ENCODE measurements at places on chromosomes 11 and 22.

DNA sequence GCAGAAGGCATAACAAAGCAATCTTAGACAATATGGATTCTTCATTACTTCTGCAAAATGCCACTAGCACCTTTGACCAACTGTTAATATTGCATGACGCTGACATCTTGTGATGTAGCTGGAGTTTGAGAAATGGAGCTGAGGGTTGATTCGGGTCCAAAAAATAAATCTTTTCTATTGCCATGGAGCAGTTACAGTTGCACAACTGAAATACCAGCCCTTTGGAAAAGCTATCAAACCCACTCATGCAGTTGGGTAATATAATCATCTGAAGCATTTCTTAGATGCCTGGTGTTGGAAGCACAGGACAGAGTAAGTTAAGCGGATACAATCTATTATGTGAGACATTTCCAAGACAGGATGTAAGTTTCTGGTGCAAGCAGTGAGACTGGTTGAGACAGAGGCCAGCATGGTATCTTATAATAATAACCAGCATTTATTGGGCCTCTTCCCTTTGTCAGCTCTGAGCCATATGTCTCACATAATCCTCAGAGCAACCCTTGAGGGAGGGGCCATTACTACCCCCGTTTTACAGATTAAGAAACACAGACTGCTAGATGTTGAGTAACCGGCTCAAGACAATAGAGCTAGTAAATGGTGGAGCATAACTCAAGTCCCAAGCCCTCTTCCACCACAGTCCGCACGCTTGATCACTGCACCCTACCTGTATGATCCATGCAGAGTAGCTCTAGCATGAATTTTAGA is 74.9 kb upstream of the CAPRIN1 start:
- DNase-seq: no peak

DNA sequence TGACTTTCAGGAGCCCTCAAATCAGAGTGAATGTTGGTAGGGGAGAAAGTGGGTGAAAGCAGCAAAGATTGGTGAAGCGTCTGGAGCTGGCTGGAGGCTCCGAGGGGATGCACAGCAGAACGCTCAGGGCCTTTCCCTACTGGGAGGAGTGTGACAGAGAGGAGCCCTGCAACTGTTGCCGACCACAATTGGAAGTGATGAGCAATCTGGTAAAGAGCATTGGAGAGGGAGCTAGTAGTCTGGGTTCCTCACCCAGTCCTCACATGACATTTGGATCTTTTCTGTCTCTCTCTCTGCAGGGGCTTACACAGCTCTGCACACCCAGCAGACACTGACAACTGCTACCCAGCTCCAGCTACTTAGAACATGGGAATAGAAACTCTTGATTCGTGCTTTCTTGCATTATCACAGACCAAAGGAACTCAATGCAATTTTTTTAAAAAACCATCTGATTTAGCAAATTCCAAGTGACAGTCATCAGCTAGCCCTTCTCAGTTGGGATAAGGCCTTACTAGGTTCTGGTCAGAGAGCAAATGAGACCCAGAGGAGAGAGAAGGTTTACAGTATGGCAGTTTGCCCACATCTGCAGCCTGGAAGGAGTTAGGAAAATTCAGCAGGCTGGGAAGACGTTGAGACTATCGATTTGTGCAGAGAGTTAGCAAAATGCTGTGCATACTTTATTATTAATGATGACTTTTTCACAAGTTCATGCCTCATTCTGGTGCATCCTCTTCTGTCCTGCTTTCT is 278.0 kb upstream of the PLET1 start:
- DNase-seq: peak; percentile 29

- peak; percentile 91 for DNase-seq
Measured at GRCh38 chr11:111635706-111636045, 33.4 kb downstream of the SIK2 start.

GRCh38 chr11:92861634-92862033 is 107.8 kb upstream of the MTNR1B start:
- peak; percentile 19 for DNase-seq

DNA sequence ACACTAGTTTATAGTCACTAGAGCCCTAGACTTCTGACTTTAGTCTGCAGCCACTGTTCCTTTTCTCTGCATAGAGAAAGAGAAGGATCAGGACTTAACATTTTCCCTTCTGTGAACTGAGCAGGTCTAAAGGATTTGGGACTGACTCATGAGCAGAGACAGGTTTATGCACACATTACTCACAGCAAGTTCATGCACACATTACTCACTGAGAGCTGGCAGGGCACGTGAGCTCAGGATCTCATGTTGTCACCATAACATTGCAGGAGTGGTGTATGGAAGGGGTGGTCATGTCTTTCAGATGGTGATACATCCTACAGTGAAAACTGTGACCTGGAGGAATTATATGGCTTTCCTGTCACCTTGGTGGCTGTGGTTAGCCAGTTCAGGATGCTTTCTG is 56.4 kb downstream of the CEP164 start:
- DNase-seq: no peak

DNA sequence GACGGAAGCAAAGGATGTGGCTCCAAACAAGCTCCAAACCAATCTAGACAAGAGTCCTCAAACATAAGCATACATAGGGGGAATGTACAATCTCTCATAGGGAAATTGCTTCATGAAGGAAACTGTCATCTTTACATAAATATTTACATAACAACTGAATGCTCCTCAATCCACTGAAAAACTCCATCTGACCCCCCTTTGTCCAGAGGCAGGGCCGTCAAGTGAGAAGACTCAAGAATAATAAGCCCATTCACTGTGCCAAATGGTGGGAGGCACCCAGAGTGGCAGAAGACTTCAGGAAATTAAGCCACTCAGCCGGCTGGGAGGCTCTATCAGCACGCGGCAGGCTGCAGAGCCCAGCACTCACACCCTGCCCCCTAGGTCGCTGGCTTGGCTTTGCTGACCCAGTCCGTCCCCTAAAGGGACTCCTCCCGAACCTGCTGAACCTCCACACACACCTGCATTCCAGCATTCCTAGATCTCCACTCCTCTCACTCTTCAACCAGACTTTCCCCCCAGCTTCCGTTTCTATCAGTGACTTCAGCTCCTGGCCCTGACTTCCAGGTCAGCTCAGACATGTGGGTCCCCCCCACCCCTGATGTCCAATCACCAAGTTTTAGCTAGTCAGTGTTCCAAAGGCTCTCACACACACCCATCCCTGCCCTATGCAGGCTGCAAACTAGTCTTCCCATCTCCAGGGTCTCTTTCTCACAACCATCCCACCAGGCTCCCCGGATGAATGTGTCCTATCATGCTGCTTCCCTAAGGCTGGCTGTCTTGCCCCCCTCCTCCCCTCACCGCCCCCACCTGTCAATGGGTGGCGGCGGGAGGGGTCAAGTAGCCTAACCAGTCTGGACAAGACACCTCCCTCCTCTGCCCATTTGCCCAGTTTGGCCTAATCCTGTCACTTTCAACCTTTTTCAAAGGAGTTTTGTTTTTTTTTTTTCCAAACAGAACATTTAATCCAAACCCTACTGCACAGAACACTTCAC is 11.3 kb downstream of the VPS37C start:
- DNase-seq: no peak

- no peak for DNase-seq
Measured at GRCh38 chr11:17477361-17477760, 716 bp upstream of the ABCC8 start.

DNA sequence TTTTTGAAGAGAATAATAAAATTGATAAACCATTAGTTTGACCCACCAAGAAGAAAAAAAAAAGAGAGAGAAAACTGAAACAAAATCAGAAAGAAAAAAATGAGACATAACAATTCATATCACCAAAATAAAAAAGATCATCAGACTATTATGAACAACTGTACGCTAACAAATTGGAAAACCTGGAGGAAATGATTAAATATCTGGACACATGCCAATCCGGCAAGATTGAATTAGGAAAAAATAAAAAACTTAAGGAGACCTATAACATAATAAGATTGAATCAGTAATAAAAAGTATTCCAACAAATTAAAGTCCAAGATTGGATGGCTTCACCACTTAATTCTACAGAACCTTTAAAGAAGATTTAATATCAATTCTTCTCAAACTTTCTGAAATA is 136.7 kb downstream of the CASP12 start:
- DNase-seq: no peak

DNA sequence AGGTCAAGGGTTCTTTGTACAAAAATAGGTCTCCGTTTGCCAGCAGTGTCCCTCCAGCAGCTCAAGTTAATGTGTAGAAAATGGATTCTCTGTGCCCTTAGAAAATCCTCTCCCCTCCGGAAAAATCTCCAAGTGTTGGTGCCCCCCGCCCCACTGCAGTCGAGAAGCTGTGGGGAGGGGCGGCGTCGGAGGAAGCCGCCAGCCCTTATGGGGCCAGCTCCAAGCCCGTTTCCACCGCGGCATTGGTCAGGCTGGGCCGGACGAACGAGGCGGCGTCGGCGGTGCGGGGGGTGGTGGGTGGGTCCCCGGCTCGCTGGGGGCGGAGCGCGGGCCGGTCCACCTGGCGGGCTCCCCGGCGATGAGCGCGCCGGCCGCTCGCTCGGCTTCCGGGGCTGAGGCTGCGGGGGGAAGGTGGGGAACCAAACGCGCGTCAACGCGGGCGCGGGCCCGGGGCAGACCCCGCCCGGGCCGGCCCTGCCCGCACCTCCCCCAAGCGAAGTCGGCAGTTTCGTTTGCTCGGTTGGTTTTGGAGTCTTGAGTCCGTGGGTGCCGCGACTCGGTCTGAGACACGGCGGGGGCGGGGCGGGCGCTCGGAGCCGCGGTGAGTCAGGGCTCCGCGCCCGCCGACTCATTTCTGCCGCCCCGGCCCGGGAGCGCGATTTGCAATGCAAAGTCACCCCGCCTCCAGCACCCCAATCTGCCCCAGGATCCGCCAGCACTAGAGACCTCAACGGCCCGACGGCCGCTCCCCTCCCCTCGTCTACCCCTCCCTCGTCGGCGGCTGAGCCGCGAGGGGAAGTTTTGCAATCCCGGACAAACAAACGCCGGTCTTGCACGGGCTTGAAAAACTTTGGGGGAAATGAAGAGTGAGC is 1.4 kb downstream of the ASCL2 start:
- no peak for DNase-seq

DNA sequence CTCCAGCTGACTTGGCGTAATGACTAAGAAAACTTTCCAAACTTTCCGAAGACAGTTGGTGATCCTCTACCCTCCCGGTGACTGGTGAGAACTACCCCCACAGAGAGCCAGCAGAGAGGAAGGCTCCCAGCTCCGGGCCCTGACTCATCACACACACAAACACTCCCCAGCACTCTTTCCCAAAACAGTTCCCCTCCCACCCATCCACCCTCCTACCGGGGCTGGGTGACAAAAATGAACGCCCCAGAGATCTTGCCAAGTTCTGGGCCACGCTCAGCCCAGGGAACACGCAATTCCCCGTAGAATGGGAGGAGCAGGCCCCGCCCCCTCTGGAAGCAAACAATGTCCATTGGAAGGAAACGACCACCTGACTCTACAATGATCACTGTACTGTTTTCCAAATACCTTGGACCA is 21.3 kb upstream of the JAM3 start:
- DNase-seq: no peak

GRCh38 chr11:71145988-71146824 is 106.2 kb downstream of the SHANK2 start:
- no peak for DNase-seq

DNA sequence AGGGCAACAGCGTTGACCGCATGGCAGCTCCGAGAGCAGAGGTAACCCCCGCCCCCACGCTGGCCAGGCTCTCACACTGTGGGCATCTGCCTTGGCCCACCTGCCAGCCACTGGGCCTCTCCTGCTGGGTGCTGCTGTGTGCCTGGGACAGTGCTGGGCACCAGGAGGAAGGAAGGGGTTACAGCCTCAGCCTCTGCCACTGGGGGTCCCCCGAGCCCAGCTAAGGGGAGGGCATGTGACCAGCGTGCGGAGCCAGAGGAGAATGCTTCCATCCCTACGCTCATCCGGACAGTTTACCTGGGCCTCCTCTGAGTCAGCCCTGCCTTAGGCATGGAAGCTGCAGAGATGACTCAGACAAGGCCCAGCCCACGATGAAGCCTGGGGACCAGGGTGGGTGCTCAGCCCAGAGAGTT is 10.9 kb downstream of the NCF4 start:
- no peak for DNase-seq

- no peak for DNase-seq
Measured at GRCh38 chr22:21998595-21999247, 16.1 kb upstream of the TOP3B start.

DNA sequence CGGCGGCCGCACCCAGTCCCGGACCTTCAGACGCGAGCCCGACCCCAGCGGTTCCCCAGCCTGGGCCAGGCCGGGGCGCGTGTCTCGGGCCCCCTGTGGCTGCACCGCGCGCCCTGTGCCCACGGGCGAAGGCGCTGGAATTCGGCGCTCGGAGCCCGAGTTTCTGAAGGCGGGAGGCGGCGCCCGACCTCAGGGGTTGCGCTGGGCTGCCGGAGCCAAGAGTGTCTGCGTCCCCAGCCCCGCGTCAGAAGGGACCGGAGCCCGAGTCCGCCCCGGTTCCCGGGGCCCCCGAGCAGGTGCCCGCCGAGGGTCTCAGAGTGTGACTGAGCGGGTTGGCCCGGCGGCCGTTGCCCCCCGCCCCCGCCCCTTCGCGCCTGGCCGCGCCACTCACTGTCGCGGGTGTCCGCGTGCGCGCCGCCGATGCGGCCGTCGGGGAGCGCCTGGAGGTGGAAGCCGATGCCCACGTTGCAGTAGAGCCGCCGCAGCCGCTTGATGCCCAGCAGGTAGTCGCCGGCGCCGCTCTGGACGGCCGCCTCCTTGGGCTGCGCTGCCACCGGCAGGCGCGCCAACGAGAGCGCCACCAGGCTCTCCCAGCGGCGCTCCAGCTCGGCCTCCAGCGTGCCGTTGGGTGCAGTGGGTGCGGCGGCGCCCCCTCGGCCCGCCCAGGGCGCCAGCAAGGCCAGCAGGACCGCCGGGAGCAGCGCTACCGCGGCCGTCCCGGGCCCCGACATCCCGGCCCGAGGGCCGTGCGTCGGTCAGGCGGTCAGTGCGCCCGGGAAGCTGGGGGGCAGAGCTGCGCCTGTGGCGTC is 583 bp downstream of the FGF4 start:
- no peak for DNase-seq

GRCh38 chr11:20364341-20364792 is 853 bp downstream of the HTATIP2 start:
- no peak for DNase-seq

DNA sequence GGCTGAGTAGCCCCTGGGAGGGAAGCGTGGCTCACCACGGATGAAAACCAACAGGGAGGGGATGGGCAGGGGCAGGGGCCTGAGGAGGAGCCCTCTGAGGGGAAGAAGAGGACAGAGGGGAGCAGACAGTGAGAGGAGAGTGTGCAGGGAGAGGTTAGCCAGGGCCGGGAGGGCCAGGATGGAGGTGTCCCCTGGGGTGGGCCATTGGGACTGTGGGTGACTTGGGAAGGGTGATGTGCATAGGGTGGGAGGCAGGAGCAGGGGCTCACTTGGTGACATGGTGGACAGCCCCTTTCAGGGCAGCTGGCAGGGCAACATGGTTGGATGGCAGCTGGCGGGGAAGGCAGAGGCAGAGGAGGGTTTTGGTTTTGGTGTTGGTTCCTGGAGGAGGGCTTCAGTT is 5.6 kb upstream of the GDPD5 start:
- no peak for DNase-seq

DNA sequence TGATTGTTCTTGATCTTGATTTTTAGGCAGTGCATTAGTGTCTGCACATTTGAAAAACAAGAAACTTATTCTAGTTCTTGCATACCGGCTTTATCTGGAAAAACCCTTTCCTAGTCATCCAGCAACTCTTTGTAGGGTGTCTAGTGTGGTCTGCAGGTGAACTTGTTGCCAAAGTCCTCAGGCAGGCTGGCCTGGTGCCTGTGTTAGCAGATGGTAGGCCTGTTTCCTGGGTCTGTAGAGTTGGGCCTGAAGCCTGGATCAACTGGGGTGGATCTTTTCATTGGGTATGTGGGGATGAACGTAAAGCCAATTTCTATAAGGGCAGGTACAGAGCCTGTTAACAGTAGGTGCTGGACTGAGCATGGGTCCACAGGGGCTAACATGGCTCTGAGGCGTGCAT is 5.6 kb upstream of the GLYATL1 start:
- DNase-seq: no peak

Measured in skin of body (tissue), 3 donors.